NCI-H1417 (cell line): ENCODE measurements at places on chromosomes 12 and 14.

DNA sequence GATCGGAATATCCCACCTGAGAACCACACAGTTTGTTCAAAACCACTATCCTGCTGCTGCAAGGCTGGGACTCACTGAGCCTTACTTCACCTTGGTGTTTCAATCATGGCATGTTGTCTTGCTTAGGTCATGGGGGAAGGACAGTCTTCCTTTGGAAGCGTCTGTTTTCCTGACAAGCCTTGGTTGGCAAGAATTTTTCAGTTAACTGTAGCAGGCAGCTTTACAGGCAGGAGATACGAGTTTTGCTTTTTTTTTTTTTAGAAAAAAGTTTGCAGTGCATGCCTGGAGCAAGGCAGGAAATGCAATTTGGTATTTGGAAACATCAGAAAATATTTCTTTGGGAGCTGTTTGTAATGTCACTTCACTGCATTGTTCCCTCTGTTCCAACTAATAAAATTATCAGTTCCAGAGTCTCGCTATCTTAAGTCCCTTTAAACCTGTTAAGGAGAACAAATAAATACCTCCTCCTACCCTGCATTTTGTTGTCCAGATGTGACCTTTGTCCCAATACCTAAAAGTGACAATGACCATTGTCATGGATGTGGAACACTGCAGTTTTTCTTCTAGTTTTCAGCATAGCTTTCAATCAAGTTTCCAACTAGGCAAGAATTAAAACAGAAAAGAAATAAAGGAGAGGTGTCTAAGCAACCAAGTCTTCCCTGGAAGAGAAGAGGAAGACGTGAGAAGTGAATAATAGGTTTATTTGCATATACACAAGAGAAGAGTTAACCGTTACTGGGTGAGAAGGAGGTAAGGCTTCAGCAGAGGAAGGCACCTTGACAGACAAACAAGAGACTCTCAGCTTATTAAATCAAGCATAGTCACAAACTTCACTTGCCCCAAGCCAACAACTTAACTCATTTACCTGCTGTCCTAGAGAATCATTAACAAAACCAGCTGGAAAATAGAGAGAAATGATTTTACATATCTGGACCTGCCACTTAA is 71.4 kb upstream of the ACTN1 start:
- no peak for DNase-seq

GRCh38 chr12:12660201-12660600 is 35.8 kb downstream of the GPR19 start:
- no peak for DNase-seq

DNA sequence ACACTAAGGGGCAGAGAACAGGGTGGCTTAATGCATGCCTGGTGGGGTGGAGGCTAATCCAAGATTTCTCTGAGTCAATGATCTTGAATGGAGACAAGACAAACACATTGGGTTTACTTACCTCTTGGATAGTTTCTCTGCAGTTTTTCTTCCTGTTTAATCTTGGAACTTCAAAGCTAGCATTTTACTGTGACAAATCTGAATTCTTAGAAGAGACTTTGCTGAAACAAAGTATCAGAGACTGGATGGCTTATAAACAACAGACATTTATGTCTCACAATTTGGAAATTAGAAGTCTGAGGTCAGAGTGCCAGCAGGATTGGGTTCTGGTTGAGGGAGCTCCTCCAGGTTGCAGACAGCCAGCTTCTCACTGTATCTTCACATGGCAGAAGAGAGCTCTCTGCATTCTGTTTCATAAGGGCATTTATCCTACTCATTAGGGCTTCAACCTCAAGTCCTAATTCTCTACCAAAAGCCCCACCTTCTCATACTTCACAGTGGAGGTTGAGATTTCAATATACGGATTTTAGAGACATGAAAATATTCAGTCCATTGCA is 921.8 kb downstream of the VRK1 start:
- no peak for DNase-seq

- DNase-seq: no peak
Measured at GRCh38 chr14:59844186-59844812, 26.3 kb downstream of the RTN1 start.

GRCh38 chr14:82447586-82447985 is 913.9 kb upstream of the SEL1L start:
- no peak for DNase-seq

- DNase-seq: no peak
Measured at GRCh38 chr12:79487386-79488110, 203.2 kb downstream of the PAWR start.

GRCh38 chr12:60159761-60160160 is 563.9 kb downstream of the SLC16A7 start:
- DNase-seq: no peak

DNA sequence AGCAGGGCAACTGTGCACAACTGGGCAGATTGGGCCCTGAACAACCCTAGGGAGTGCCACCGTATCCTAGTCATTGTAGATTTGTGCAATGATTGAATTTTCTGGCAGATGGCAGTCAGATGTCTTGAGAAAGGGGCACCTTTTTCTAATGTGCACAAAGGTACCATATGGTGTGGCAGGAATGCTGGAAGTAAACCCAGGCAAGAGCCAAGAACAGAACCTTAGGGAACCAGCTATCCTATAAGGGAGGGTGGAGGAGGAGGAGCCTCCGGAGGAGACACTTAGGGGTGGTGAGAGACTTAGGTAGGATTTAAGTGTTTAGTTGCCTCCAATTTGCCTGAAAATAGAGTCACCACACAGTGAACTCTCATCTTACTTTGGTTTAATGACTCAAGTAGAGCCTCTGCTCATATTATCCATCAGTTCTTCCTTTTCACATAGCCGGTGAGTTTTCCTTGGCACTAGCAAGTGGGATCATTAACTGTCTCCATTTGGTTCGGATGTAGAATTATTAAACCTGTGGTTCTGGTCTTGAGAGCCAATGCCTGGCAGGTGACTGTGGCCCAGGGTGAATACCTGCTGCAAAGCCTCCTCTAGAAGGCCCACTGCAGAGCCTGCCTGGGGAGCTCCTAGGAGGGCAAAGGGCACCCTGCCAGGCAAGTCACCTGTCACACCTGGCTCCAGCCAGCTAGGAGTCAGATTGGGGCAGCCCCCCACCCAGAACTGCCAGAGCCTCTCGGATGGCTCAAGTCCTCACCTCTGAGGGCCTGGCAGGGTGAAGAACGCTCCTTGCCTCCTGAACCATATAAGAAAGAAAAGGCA is 184.4 kb upstream of the HIF1A start:
- no peak for DNase-seq

DNA sequence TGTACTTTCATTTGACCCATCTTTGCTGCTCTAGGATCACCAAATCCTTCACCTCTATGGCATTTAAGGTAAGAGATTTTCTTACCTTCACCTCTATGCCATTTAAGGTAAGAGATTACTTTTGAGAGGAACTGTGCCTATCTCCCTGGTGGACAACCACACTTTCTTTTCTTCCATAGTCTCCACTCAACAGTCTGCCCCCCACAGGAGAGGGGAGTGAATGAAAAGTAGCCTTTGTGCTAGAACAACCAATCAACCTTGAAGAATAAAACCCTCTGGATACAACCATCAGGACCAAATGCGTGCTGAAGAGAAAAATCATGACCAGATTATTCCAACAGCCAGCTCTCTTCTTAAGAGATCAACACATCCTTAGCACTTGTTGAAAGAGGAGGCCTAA is 258.6 kb upstream of the TMPO start:
- no peak for DNase-seq

- DNase-seq: no peak
Measured at GRCh38 chr14:102932484-102933248, 10.2 kb downstream of the AMN start.

GRCh38 chr12:92943482-92944250 is 14.6 kb upstream of the EEA1 start:
- DNase-seq: no peak

DNA sequence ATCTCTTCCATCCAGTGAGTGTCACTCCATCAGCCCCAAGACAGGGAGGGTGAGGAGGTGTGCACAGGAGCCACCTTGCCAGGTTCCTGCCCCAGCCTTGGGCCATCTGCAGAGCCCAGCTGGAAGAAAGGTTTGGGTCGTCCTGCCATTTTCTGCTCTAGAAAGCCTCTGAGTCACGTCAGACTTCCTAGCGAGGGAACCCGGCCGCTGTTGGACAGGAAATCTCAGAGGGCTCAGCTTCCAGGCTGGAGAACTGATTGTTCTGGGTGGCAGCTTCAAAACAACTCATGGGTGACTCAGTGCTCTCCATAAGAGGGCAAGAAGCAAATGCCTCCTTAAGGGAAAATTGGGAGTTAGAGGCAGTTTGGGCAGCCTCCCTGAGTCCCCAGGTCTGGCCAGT is 16.6 kb downstream of the HIP1R start:
- no peak for DNase-seq

- DNase-seq: no peak
Measured at GRCh38 chr14:44812672-44813071, 149.1 kb downstream of the KLHL28 start.

DNA sequence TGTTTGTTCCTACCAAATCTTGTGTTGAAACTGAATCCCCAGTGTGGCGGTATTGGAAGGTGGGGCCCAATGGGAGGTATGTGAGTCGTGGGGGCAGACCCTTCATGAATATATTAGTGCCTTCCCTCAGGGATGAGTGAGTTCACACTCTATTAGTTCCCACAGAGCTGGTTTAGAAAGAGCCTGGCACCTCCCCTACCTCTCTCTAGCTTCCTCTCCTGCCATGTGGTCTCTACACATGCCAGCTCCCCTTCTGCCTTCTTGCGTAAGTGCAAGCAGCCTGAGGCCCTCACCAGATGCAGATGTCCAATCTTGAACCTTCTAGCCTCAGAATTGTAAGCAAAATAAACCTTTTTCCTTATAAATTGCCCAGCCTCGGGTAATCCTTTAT is 105.8 kb downstream of the SPTSSA start:
- no peak for DNase-seq

GRCh38 chr14:33704481-33704880 is 246.4 kb downstream of the EGLN3 start:
- peak; percentile 84 for DNase-seq

DNA sequence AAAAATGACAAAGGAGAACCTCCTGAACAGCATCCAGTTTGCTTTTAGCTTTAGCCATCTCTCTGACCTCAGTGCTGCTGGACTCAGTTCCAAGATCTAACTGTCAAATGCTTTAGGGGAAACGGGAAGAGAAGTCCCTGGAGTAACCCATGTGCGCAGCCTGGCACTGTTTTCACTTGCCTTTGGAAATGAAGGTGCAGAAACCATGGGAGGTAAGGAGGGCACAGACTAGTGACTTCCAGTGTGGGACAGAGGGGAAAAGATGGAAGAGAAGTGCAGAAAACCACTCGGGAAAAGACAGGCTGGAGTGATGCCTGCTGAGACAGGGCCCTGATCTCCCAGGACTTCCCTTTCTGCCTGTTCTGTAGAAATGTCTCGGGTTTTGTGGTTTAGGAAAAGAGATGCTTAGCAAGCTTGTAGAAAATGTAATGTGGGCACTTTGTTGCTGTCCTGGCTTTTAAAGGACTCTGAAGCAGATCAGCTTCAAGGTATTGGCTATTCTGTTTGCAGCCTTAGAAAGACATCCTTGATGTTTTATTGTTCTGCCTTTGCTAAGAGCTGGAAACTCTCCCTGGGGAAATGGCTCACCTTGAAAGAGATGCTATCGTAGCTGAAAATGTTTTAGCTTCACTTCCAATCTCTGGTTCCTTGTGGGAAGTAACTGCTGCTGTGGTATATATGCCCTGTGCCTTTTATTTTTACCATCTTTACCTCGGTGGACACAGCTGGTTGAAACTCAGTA is 124.6 kb upstream of the HIF1A start:
- no peak for DNase-seq

- no peak for DNase-seq
Measured at GRCh38 chr12:71430756-71431155, 8.8 kb upstream of the LGR5 start.

- no peak for DNase-seq
Measured at GRCh38 chr14:46686652-46687051, 35.1 kb upstream of the RPL10L start.

- peak; percentile 87 for DNase-seq
Measured at GRCh38 chr12:3655328-3655900, 97.5 kb downstream of the CRACR2A start.

- DNase-seq: no peak
Measured at GRCh38 chr14:39762576-39763401, 330.6 kb upstream of the FBXO33 start.

GRCh38 chr14:23385642-23386265 is 8.9 kb downstream of the CMTM5 start:
- no peak for DNase-seq

DNA sequence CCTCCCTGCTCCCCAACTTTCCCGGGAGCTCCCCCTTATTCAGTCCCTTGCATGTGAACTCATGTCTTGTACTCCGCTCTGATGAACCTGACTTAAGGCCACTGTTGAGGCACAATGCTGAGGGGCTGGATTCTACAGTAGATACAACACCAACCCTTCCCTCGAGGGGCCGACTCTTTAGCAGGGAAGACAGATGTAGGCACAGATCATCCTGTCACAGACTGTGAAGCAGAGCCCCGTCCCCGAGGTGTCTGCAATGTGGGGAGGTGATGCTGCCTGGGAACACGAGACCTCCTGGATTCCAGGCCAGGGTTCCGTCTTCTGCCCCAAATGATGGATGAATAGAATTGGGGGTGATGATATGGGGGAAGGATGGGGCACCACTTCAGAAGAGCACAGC is 175.1 kb downstream of the CHST11 start:
- no peak for DNase-seq

- DNase-seq: no peak
Measured at GRCh38 chr12:26158078-26158764, 33.4 kb upstream of the BHLHE41 start.

DNA sequence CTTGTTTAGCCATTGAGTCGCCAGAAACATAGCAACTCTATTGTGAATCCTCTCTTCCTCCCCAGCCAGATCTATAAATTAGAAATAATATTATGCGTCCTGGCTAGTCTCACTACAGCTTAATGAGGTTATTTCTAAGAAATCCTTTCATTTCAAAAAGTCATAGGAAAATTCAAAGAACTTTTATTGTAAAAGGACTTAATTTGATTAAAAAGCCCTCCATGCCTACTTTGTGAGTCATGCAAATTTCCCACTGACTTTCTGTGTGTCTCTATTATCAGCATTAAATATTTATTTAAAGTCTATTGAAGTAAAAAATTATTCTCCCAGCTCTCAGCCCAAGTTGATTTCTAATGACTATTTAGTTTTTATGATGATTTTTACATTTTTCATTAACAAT is 160.7 kb downstream of the PHLDA1 start:
- DNase-seq: no peak

DNA sequence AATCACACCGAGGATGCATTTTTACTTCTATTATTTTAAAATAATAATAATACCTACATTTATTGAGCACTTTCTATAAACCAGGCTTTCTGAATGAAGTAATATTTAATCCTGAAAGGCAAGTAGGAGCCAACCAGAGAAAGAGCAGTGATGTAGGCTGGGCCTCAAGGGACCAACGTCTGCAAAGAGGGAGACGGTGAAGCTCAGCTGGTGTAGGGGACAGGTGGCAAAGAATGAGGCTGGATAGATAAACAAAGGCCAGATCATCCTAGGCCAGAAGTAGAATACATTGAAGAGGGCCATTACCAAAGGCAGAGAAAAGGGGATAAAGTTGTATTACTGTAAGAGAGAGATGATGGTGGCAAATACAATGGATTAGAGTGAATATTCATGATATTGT is 810 bp upstream of the TMBIM4 start:
- DNase-seq: no peak

- DNase-seq: no peak
Measured at GRCh38 chr14:68639758-68640574, 152.9 kb downstream of the ZFP36L1 start.
